ENCODE measurements at places on chromosomes 4 and X. TPM values are rescaled to one million over a fixed set of nuclear protein-coding genes. Genes with fewer than 3 reads are reported as not detected.

Gene IL1RAPL1
- total RNA-seq, result 0.26 TPM

Gene TMEM255A
- under 0.01 TPM for total RNA-seq

Gene PAQR3
- 15.5 TPM for total RNA-seq

Gene SSX4
- total RNA-seq, result not detected

DNA sequence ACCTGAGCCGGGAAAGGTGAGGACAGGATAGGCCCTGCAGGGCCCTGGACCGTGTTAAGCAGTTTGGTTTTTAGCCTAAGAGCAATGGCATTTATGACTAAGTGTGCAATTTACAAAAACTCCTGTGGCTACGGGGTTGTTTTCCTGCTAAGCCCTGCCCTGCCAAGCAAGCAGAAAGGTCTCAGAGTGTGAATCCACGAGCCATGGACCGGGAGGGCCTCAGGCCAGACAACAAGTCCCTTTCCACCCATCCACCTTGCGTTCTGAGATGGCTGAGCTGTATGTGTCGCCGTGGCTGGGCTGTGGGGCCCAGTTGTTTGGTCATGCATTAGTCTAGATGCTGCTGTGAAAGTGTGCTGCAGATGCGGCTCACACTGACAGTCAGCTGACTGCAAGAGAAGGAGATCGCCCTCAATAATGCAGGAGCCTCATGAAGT, 33.9 kb upstream of the AFAP1 start:
- no peak overlapping the region for H3K27ac ChIP-seq
- peak; percentile 87 for DNase-seq
- H3K27me3 ChIP-seq, result no peaks in the 10 kb centered on the region
- H3K4me1 ChIP-seq, result peaks cover 16% of the 10 kb centered on the region

DNA sequence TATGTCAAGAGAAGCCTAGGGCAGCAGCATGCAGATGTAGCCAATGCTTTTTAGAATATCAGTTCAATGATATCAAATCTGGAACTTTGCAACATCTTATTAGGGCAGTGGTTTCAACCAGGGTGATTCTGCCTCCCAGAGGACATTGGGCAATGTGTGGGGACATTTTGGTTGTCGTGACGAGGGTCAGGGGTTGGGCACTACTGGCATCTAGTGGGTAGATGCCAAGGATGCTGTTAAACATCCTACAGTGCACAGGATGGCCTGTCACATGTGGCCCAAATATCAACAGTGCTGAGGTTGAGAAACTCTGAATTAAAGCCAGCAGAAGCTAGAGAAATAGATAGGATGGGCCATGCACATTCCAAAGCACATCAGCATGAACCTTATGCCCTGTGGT, 152.3 kb downstream of the AMELX start:
- no peaks in the 10 kb centered on the region for H3K27me3 ChIP-seq
- DNase-seq, result no peak
- H3K27ac ChIP-seq, result no peak overlapping the region
- no peaks in the 10 kb centered on the region for H3K4me1 ChIP-seq
- H3K4me3 ChIP-seq, result no peak overlapping the region

DNA sequence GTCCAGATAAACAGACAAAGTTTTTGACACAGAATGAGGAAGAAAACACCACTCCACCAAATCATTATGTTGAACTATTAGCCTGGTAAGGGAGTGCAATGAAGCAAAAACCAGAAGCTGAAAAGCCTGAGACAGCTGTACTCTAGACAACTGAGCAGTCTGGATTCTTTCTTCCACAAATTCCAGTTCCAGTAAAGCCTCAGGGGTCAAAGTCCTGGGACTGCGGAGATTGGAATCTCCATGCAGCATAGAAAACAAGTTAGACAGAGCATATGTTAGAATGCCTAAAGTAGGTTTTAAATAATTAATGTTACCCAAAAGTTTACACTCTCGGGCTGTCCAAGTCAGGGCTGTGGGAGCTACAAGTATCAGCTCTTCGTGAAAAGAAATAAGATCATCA, 263.2 kb downstream of the TECRL start:
- H3K27ac ChIP-seq, result no peak overlapping the region
- H3K4me3 ChIP-seq, result no peak overlapping the region
- no peak for DNase-seq
- no peaks in the 10 kb centered on the region for H3K36me3 ChIP-seq
- no peaks in the 10 kb centered on the region for H3K27me3 ChIP-seq

GRCh38 chr4:124757126-124757525, 44.6 kb upstream of the ANKRD50 start:
- H3K4me3 ChIP-seq, result no peak overlapping the region
- peak; percentile 24 for DNase-seq
- H3K36me3 ChIP-seq, result no peaks in the 10 kb centered on the region

GRCh38 chr4:76238236-76238635, 13.3 kb upstream of the FAM47E start:
- H3K27ac ChIP-seq, result no peak overlapping the region
- H3K4me1 ChIP-seq, result no peaks in the 10 kb centered on the region
- no peaks in the 10 kb centered on the region for H3K36me3 ChIP-seq
- H3K27me3 ChIP-seq, result peaks cover 6% of the 10 kb centered on the region

- H3K36me3 ChIP-seq, result no peaks in the 10 kb centered on the region
- H3K4me3 ChIP-seq, result no peak overlapping the region
- no peaks in the 10 kb centered on the region for H3K27me3 ChIP-seq
- H3K27ac ChIP-seq, result no peak overlapping the region
These were observed 175.3 kb downstream of the QDPR start for GRCh38 chr4:17336524-17336961.

- H3K27ac ChIP-seq, result no peak overlapping the region
- DNase-seq, result peak; percentile 34
- no peaks in the 10 kb centered on the region for H3K27me3 ChIP-seq
These were observed 37.2 kb downstream of the CXCL8 start for GRCh38 chr4:73777612-73778011.

DNA sequence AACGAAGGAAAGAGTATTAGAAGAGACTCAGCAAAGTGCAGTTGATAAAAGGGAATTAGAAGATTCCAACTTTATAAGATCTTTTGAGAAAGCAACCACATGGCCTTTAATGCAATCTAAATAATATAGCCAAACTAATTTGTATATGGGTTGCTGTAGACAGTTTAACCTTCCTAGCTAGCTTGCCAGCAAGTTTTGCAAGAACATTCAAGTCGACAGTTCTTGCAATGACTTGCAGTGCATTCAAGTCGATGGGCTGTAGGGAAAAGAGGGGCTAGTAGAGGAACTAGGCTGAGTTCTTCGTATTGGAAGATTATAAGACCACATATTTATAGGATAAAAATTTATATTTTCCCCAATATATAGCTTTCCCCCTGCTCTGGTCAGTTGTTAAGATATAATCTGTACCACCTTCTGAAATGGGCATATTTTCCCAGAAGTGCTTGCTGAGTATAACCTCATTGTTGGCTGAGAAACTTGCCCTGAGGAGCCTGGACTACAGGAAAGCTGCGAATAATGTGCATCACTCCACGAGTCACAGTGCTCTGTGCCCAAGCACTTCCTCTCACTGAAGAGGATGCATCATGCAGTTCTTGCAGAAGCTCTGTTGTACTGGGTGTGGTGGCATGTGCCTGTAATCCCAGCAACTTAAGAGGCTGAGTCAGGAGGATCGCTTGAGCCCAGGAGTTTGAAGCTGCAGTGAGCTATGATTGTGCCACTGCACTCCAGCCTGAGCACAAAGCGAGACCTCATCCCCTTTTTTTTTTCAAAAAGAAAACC, 56.7 kb downstream of the DOCK11 start:
- no peak overlapping the region for H3K27ac ChIP-seq
- H3K27me3 ChIP-seq, result no peaks in the 10 kb centered on the region
- no peaks in the 10 kb centered on the region for H3K36me3 ChIP-seq
- H3K4me3 ChIP-seq, result no peak overlapping the region
- peaks cover 2% of the 10 kb centered on the region for H3K4me1 ChIP-seq
- DNase-seq, result peak; percentile 82

- no peaks in the 10 kb centered on the region for H3K4me1 ChIP-seq
- H3K27ac ChIP-seq, result no peak overlapping the region
- DNase-seq, result no peak
- H3K27me3 ChIP-seq, result no peaks in the 10 kb centered on the region
These were observed 90.0 kb upstream of the PPP2R3B start for GRCh38 chrX:476724-477075.

DNA sequence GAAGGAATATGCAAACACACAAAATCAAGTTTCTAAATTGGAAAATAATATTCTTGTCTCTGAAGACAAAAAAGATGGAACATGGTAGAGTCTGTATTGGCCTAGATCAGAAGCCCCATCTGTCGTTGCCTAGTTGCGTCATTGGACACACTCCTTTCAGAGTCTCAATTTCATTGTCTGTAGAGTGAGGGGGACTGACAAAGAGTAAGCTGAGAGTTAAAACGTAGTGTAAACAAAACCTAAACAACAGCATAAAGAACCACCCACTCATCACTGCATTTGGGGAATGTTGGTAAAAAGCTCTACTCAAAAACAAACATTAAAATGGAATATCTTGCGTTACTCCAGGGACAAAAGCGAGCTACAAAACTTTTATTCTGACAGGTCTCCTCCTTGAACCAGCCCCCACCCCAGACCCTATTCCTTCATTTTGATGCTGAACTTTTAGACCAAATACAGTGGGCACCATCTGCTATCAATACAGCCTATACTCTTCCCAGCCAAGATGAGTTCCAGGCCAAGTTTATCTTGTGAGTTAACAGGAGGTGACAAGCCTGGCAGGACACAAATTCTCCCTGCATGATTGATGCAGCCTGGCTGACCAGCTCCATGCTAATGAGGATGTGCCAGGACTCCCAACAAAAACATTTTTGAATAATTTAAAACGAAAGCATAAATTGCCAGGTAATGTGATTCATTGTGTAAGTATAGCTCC, 125.2 kb downstream of the COL25A1 start:
- no peaks in the 10 kb centered on the region for H3K4me1 ChIP-seq
- H3K27ac ChIP-seq, result no peak overlapping the region
- no peaks in the 10 kb centered on the region for H3K36me3 ChIP-seq
- DNase-seq, result peak; percentile 11

DNA sequence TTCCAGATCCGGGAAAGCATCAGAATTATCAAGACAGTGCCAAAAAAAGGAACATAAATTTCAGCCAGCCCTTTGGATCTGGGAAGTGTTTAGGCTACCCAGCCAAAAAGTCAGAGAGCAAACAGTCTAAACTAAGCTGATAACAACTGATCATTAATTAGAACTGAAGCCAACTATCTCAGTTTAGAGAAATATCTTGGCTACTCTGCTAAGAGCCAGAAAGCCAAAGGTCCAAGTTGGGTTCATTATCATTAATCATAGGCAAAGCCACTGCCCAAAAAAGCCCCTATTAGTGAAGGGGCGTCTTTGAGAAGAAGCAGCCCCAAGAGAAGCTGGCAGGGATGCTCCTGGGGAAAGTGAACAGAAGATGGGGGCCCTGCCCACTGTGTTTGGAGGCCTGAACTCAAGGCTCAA, 37.0 kb upstream of the SHISA3 start:
- no peaks in the 10 kb centered on the region for H3K4me1 ChIP-seq
- H3K27me3 ChIP-seq, result no peaks in the 10 kb centered on the region
- no peak overlapping the region for H3K27ac ChIP-seq
- peak; percentile 36 for DNase-seq

GRCh38 chrX:12463052-12463451, 324.8 kb downstream of the FRMPD4 start:
- H3K27ac ChIP-seq, result no peak overlapping the region
- H3K4me3 ChIP-seq, result no peak overlapping the region
- no peaks in the 10 kb centered on the region for H3K36me3 ChIP-seq
- no peaks in the 10 kb centered on the region for H3K4me1 ChIP-seq
- no peak for DNase-seq
- H3K27me3 ChIP-seq, result no peaks in the 10 kb centered on the region

DNA sequence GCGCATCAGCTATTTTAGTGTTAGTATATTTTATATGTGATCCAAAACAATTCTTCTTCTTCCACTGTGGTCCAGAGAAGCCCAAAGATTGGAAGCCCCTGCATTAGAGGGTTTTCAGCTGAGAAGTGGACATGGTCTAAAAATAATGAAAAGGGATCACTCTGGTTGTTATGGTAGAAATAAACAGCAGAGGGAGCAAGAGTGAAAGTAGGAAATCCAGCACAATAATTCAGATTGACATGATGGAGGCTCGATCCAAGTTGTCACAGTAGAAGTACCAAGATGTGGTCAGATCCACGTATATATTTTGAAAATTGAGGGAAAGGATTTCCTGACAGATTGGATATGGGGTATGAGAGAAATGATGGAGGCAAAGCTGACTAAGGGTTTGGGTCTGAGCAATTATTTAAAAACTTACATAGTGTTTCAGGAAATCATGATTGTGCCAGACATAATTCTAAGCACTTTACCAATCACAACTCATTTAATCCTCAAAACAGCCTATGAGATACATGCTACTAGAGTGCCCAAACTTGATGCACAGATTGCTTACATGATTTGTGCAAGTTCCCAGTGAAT, 17.0 kb upstream of the TMEM144 start:
- peak; percentile 45 for DNase-seq
- H3K36me3 ChIP-seq, result no peaks in the 10 kb centered on the region
- peaks cover 3% of the 10 kb centered on the region for H3K27me3 ChIP-seq
- no peaks in the 10 kb centered on the region for H3K4me1 ChIP-seq
- no peak overlapping the region for H3K27ac ChIP-seq
- no peak overlapping the region for H3K4me3 ChIP-seq

- DNase-seq, result no peak
- no peaks in the 10 kb centered on the region for H3K27me3 ChIP-seq
- no peak overlapping the region for H3K27ac ChIP-seq
- no peaks in the 10 kb centered on the region for H3K36me3 ChIP-seq
These were observed 301.1 kb downstream of the FRMPD4 start for GRCh38 chrX:12439416-12439815.

DNA sequence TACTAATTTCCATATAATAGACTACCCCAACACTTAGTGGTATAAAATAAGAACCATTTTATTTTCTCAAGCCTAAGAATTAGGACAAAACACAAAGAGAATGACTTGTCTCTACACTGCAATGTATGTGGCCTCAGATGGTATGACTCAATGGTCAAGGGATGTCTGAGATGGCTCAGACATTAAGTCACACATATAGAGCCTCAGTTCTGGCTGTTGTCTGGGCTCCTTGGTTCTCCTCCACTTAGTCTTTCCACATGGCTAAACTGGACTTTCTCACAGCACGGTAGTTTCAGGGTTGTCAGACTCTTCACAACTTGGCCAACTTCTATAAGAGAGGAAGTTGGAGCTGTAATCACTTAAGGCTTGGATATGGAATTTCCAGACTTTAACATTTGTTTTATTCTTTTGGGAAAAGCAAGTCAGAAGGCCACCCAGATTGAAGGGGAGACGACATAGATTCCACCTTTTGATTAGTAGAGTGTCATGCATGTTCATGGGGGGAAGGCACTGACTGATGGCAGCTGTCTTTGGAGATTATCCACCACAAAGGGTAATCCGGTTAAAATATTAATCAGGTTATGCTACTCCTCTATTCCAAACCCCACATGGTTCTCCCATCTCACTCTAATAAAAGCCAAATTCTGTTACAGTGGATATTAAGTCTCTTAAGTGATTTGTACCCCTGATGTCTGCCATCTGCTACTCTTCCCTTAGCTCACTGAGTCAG, 9.4 kb downstream of the IL15 start:
- no peak overlapping the region for H3K27ac ChIP-seq
- H3K4me3 ChIP-seq, result no peak overlapping the region
- peaks cover 20% of the 10 kb centered on the region for H3K4me1 ChIP-seq
- DNase-seq, result peak; percentile 97
- H3K27me3 ChIP-seq, result no peaks in the 10 kb centered on the region

GRCh38 chrX:153554519-153555167, 37.2 kb downstream of the ATP2B3 start:
- no peaks in the 10 kb centered on the region for H3K27me3 ChIP-seq
- peak; percentile 41 for DNase-seq
- no peaks in the 10 kb centered on the region for H3K36me3 ChIP-seq
- no peak overlapping the region for H3K27ac ChIP-seq
- no peaks in the 10 kb centered on the region for H3K4me1 ChIP-seq

- H3K36me3 ChIP-seq, result no peaks in the 10 kb centered on the region
- peaks cover 2% of the 10 kb centered on the region for H3K4me1 ChIP-seq
These were observed 48.9 kb downstream of the MND1 start for GRCh38 chr4:153393397-153393796.

Data from fibroblast of lung (primary cell).